ENCODE measurements at places on chromosomes 5 and 9. TPM values are rescaled to one million over a fixed set of nuclear protein-coding genes. Genes with fewer than 3 reads are reported as not detected.

Gene CDHR2
- total RNA-seq: 0.18 TPM

DNA sequence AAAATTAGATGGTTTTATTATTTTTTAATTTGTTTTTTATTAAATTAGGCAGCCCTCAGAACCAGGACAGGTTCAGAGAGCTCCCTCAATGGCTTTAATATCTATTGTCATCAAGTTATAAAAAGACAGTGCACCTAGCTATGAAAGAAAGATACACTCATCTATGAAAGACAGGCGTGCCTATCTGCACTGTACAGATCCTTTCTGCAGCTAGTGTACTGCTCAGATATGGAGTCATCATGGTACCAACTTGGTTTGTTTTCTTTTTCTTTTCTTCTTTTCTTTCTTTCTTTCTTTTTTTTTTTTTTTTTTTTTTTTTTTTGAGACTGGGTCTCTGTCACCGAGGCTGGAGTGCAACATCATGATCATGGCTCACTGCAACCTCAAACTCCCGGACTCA, 54.8 kb upstream of the GPBP1 start:
- no peak for DNase-seq

- DNase-seq: no peak
Observed at GRCh38 chr9:123058834-123059233, 25.4 kb downstream of the GPR21 start.

Gene IFNW1
- total RNA-seq: not detected

- DNase-seq: no peak
Observed at GRCh38 chr9:73969936-73970335, 527.2 kb upstream of the RORB start.

Gene PLAC8L1
- total RNA-seq: not detected

GRCh38 chr5:87137283-87137682, 130.4 kb upstream of the RASA1 start:
- no peak for DNase-seq

Gene PCDHA13
- total RNA-seq: 16.2 TPM

Gene FGF1
- 6.8 TPM for total RNA-seq

GRCh38 chr9:69206047-69206446, 32.0 kb downstream of the TJP2 start:
- no peak for DNase-seq

Gene RFX3
- total RNA-seq: 60.9 TPM

DNA sequence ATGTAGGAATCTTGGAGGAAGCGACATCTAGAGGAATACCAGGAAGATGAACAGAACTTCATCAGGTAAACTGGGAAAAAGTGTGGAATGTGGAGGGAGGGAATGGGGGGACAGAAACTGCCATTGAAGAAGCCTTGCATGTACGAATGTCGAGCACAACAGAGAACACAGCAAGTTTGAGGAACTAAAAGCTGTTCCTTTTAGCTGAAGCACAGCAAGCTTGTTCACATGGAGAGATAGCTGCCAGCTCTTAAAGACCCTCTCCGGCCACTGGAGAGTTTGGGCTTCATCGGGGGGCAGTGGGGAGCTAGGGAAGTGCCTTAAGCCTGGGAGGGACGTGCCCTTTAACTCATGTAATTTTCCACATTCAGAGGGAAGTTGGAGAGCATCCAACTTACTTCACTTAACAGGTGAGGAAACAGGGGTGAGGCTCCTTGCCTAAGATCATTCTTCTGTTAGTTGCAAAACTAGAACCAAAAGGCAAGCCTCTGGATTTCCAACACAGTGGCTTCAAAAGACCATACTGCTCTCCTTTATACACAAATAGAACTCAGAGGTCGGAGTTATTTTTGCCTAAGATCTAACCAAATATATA, 2.3 kb upstream of the CYFIP2 start:
- no peak for DNase-seq

Gene PCDHGB7
- total RNA-seq: 22.7 TPM

- no peak for DNase-seq
Observed at GRCh38 chr5:44613936-44614335, 194.8 kb upstream of the MRPS30 start.

- DNase-seq: no peak
Observed at GRCh38 chr5:160685695-160686094, 166.3 kb downstream of the ATP10B start.

Gene SNX18
- total RNA-seq: 22.5 TPM

Gene TMEM174
- total RNA-seq: not detected

GRCh38 chr9:87685871-87686519, 39.9 kb upstream of the CTSL start:
- DNase-seq: no peak

DNA sequence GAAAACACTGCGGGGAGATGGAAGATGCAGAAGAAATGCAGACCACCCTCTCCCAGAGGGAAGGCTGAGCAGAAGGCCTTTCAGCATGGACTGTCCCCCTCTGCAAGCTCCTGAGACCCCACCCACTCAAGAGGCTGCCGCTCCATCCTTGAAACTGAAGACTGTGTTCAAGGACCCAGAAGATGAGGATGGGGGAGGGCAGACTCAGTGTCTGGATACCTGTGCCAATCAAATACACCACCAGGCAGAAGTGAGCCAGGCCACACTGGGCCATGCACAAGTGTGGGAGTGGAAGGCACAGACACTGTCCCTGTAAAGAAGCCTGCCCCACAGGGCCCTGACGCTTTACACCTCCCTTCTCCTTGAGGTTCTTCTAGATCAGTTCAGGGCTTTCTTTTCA, 40.0 kb upstream of the IPPK start:
- no peak for DNase-seq

GRCh38 chr5:97840643-97841042, 657.6 kb upstream of the RIOK2 start:
- no peak for DNase-seq

DNA sequence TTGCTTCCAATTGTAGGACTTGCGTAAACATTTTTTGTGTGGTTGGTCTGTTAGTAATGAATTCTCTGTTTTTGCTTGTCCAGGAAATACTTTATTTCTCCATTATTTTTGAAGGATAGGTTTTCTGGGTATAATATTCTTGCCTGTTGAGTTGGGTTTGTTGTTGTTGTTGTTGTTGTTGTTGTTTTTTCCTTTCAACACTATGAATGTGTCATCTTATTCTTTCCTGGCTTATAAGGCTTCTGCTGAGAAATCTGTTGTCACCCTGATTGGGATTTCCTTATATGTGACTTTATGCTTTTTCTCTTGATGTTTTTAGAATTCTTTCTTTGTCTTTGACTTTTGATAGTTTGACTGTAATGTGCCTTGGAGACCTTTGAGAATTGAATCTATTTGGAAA, 39.8 kb downstream of the SLF1 start:
- DNase-seq: no peak

GRCh38 chr5:108093186-108093585, 288.7 kb downstream of the FBXL17 start:
- DNase-seq: no peak

Gene ARL15
- 55.9 TPM for total RNA-seq

DNA sequence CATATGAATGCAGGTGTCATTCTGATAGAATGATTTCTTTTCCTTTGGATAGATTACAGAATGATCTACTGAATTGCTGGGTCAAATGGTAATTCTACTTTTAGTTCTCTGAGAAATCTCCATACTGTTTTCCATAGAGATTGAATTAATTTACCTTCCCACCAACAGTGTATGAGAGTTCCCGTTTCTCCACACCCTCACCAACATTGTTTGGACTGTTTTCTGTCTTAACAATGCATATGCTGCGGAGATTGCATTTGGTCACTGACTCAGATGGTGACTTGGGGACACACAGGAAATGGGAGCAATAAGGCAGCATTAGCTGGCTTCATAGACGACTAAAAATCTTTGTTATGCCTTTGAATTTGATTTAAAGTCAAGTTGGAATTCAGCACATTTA, 95.9 kb downstream of the CDH6 start:
- DNase-seq: no peak

DNA sequence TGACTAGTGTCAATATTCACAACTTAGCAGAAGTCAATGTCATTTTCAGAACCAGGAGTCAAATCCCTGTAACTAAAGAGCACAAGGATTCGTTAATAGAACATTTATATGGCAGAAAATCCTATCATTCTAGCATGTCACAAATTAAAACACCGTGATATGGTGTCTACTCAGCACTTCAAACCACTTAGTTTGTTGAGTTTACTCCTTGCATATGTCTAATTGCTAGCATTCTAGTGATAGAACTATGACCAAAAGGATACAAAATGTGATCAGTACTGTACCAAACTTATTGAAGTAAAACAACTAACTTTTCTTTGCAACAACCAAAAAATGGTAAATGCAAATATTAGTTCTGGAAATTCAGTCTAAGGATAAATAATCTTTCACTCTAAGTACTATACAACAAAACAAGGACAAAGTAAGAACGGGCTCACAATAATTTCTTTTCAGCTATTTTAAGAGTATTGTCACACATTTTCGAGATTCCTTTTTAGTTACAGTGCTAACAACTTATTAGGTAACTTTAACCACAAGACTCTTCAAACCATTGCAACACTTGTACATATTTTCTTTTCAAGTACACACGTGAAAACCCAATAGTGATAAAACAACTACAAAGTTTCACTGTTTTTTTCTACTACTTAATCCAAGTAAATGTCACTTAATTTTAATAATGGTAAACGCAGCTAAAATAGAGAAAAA, 845.2 kb upstream of the CDH10 start:
- DNase-seq: no peak

- DNase-seq: no peak
Observed at GRCh38 chr5:139196296-139196956, 1.7 kb downstream of the SIL1 start.

DNA sequence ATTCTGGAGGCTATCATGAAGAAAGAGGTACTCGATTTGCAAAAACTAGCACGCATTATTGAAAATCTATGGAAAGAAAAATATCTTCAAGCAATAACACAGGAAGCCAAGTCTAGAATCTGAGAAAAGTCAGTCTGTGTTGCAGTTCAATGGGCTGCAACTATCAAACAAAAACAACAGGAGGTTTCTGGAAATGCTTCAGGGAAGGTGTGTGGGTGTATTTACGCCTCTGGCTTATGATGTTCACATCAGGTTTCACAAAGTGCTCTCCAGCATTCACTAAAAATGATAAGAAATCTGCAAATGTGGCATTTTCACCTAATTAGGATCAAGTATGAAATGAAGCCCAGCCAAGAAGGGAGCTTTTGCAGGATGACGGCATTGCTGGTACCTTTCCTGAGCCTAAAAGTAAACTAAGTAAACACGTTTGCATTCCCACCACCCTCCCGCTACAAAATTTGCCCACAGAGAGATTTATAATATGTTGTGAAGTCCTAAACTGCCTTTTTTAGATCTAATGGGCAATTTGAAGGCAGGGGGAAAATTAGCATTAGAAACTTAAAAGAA, 146.4 kb downstream of the GABRB2 start:
- no peak for DNase-seq

Gene PCDHA9
- 22.7 TPM for total RNA-seq

Measured in cerebellum (tissue), 4 donors.